ENCODE measurements at places on chromosomes 7 and 10.

DNA sequence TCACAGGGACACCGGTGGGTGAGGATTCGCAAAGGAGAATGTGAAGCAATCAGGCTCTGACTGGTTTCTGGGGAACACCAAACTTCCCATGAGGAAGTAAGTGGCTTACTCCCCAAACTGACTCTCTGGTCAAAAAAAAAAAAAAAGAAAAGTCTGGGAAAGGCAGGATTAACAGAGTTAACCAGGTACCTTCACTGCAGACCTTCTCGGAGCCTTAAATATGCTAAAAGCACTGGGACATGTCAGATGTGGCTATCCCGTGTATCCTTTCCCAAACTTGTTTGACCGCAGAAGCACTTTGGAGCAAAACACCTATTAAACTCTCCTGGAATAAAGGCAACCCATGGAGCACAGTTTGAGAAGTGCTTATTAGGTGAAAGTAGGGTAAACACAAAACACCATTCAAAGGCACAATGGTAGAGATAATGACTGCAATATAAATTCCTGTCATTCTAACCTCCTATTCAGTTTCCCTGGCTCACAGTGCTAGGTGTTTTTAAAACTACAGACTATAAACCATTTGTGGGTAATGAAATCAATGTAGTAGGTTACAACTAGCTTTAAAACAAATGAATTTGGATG, 44.1 kb upstream of the MXI1 start:
- DNase-seq: no peak

DNA sequence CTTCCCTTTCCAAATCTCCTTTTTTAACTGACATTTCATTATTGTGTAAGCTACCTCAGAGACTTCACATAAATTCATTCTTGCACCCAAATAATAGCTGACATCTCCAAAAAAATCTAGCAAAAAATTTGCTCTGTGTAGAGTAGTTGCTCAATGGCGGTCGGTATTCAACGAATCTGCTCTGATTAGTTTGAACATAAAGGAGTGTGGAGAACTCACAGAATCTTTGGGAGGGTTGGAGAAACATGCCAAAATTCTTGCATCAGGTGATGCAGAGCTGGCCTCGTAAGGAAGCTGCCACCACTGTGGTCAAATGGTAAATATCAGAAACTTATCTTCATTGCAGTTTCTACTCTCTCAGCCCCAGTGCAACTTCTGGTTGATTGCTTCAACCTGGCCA, 201.2 kb upstream of the MDFIC start:
- DNase-seq: no peak

GRCh38 chr10:42177077-42177792, 461.1 kb downstream of the ZNF33B start:
- DNase-seq: no peak

DNA sequence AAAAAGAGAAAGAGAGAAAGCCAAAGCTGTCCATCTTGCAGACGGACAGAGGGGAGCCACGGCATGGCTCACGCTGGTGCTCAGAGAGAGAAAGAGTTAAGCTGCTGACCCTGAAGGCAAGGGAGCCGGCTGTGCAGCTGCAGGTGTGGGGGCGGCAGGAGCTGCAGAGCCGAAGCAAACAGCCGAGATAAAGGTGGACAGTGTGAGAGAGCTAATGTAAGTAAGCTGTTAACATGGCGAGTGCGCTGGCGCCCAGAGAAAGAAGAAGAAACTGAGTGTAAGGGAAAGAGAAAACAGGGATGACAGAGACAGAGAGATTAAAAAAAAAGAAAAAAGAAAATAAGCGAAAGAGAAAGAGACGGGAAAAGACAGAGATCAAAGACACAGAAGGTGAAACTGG, 18.2 kb downstream of the COL17A1 start:
- DNase-seq: no peak

GRCh38 chr7:157493017-157493416, 156.2 kb downstream of the DNAJB6 start:
- DNase-seq: no peak

- no peak for DNase-seq
Measured at GRCh38 chr7:822692-823276, 9.5 kb upstream of the SUN1 start.

GRCh38 chr7:79647711-79648110, 194.2 kb upstream of the MAGI2 start:
- DNase-seq: peak; percentile 44

GRCh38 chr10:65491799-65492198, 1434.0 kb upstream of the LRRTM3 start:
- no peak for DNase-seq

GRCh38 chr7:92835261-92835850, 1.0 kb downstream of the CDK6 start:
- DNase-seq: peak; percentile 62

GRCh38 chr7:129882531-129882930, 70.2 kb downstream of the UBE2H start:
- no peak for DNase-seq

DNA sequence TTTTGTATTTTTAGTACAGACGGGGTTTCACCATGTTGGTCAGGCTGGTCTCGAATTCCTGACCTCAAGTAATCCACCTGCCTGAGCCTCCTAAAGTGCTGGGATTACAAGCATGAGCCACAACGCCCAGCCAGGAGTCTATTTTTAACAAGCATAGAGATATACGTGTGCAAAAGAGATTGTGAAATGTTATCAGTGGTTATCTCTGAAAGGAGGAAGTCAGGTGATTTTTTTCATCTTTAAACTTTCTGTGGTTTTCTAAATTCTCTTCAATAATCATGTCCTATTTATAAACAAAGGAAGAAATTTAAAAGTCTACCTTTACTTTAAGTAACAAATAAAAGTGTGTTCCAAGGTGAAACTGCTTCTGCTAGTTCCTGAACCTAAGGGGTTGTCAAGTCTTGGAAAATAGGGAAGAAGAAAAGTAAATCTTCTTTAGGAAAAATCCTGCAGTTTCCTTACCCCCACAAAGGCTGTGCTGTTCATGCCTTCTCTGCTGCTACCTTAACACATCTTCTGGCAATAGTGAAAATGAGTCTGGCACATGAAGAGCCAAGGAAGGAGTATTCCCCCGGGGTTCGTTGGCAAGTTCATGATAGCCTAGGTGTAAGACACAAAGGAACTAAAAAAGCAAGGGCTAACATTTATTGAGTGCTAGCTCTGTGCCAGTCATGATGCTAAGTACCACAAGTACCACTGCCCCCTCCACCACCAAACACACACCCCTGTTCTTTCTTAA, 51.1 kb downstream of the CYP26A1 start:
- no peak for DNase-seq

- no peak for DNase-seq
Measured at GRCh38 chr7:110973196-110973990, 117.5 kb upstream of the LRRN3 start.

- DNase-seq: peak; percentile 76
Measured at GRCh38 chr7:131556053-131556908, at the start of gene PODXL. Gene PODXL, minus strand, starts transcription at chr7:131556628. Its CDS starts 269 bp downstream, at chr7:131556359.

DNA sequence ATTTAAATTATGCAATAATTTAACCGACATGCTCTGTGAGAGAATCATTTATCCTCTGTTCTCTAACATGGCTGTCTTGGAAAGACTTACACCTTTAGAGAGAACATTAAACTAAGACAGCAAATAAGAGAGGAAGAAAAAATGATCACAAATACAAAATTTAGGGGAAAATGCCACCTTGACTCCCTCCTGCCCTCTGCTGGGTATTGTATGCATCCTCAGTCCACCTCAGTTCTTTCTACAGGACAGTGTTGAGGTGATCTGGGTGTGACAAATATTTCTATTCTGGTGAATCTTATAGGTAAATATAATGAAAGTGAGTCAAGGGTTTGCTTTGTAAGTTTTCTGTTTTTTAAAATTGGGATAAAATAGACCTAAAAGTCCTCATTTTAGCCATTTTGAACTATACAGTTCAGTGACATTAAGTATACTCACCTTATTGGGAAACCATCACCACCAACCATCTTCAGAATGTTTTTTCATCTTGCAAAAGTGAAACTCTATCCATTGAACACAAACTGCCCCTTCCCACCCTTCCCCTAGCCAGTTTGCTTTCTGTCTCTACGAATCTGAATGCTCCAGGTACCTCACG, 61.5 kb upstream of the ELMO1 start:
- DNase-seq: no peak

GRCh38 chr7:128791121-128791971, at the start of gene CCDC136:
Gene CCDC136, plus strand, starts transcription at chr7:128791968. Its CDS starts 444 bp downstream, at chr7:128792412.
- DNase-seq: peak; percentile 81

- no peak for DNase-seq
Measured at GRCh38 chr7:71325151-71325550, 193.2 kb downstream of the GALNT17 start.

- no peak for DNase-seq
Measured at GRCh38 chr7:8536431-8536830, 103.0 kb downstream of the NXPH1 start.

DNA sequence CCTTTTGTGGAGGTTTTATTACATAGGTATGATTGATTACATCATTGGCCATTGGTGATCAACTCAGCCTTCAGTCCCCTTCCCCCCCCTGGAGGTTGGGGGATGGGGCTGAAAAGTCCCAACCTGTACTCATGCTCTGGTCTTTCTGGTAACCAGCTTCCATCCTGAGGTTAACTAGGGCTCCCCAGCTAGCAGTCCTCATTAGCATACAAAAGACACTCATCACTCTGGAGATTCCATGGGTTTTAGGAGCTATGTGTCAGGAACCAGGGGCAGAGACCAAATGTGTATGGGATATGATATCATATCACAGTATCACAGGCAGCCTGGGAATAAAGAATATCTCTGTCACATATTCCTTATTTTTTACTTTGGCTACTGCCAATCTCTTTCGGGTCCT, 13.6 kb downstream of the CCSER2 start:
- DNase-seq: no peak

GRCh38 chr7:31116615-31117014, 64.5 kb downstream of the ADCYAP1R1 start:
- no peak for DNase-seq

DNA sequence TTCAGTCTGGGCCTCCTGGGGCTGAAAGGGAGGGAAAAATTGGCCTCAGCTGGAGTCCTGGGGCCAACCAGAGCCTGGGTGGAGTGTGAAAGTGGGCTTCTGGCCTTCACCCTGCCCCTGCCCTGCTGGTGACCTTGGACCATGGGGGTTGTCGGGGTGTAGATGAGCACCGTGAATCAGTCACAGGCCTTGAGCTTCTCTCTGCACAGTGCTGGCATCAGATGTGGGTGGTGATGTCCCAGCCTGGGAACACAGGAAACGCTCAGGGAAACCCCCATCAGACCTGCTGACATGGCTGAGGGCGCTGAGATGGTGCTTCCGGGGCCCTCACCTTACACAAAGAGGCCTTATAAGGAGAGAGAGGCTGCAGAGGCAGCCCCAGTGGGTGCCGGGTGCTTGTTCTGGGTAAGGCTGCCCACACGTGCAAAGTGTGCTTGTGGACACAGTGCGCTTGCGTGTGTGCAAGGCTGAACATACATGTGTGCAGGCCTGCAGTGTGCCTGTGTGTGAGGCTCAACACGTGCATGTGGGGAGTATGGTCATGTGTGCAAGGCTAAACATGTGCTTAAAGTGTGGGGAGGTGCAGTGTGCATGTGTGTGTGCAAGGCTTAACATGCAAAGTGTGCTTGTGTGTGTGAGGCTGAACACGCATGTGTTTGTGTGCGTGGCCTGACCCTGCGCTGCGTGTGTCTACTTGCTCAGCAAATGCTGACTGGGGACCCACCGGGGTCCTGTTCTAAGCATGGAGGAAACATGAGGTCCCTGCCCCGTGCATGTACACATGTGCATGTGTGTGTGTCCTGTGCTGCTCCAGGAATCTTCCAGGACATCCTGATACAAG, 6.5 kb downstream of the ARPC1B start:
- DNase-seq: no peak

GRCh38 chr10:89283025-89283935, 18.6 kb upstream of the IFIT2 start:
- DNase-seq: no peak

- no peak for DNase-seq
Measured at GRCh38 chr7:152857272-152857671, 97.7 kb downstream of the ACTR3B start.

DNA sequence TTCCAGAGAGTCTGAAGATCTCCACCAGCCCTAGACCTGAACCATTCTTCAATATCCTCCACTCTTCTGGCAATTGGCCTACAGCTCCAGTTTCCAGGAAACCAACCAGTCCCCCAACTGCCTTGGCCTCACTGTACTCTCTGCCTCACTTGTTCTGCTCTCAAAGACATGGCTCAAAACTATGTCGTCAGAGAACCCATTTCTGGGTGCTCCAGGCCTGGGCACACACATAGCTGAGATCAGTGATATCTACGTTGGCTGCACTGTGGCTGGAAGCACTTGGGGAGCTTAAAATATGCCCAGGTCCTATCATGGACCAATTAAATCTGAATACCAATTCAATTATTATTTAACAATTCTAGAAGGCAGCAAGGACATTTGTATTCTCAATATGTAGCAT, 93.1 kb downstream of the COBL start:
- no peak for DNase-seq

GRCh38 chr7:65342723-65343629, 30.7 kb upstream of the ZNF92 start:
- DNase-seq: no peak

GRCh38 chr7:37540917-37541316, 92.3 kb upstream of the ELMO1 start:
- DNase-seq: no peak

- no peak for DNase-seq
Measured at GRCh38 chr7:22666732-22667131, 60.3 kb upstream of the IL6 start.

GRCh38 chr10:128062331-128062880, 63.8 kb downstream of the MKI67 start:
- peak; percentile 56 for DNase-seq

GRCh38 chr10:19865676-19866075, 49.4 kb downstream of the PLXDC2 start:
- DNase-seq: no peak

- DNase-seq: no peak
Measured at GRCh38 chr10:21673668-21674067, 139.6 kb downstream of the MLLT10 start.

DNA sequence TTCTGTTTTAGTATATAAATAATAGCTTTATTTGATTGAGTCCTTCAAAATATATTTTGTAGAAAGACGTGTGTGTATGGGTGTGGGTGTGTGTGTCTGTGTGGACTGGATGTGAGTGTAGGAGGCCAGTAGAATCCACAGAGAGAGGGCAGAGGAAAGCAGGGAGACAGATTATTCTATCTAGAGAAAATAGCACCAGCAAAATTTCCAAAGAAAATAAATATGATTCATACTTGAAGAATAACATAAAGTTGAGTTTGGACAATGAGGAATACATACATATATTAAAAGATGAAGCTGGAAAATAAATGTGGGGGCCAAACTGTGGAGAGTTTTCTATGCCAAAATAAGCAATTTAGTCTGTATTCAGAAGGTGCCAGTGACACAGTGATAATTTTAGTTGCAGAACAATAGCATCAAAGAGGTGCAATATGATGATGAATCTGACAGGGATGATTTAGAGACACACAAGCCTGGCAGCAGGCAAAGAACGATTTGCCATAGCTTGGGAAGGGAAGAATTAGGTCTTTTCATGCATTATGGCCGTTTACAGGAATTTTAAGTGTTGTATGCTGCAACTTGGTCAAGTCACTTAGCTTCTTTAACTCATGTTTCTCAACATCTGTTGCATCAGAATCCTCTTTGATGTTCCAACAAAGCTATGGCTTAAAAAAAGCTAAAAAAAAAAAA, 121.3 kb downstream of the SEMA3A start:
- no peak for DNase-seq

- DNase-seq: peak; percentile 36
Measured at GRCh38 chr10:130361351-130362105, 225.3 kb downstream of the GLRX3 start.

Data from sciatic nerve (tissue), 2 donors.